HEK293T (cell line): ENCODE measurements at places on chromosomes 7 and 10.

DNA sequence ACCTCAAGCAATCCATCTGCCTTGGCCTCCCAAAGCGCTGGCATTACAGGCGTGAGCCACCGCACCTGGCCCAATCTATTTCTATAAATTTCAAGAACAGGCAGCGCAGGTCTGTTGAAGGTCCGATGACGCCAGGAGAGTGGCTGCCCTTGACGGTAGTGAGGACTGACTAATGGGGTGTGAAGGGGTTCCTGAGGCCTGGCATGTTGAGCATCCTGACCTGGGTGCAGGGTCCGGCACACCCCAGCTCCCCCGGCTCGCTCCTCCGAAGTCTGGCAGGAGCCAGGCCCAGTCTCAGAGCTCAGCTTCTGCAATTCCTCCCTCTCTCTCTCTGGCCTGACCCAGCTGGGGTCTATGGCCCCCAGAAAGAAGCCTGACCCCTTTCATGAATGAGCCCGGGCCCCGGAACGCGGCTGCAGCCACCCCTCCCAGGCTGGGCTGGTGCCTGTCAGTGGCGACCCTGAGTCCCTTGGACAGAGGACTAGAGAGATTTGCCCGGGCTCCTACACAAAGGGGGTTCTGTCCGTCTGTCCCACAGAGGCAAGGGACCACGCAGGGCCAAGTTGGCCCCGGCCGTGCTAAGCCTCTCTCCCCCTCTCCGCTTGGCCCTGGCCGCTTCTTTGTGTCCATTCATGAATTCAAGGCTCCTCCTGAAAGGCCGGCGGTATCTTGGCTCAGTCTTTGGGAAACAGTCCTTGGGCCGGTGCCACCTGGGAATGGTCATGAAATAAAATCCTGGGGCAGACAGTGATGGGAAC is 18.8 kb downstream of the MMD2 start:
- DNase-seq, result no peak

DNA sequence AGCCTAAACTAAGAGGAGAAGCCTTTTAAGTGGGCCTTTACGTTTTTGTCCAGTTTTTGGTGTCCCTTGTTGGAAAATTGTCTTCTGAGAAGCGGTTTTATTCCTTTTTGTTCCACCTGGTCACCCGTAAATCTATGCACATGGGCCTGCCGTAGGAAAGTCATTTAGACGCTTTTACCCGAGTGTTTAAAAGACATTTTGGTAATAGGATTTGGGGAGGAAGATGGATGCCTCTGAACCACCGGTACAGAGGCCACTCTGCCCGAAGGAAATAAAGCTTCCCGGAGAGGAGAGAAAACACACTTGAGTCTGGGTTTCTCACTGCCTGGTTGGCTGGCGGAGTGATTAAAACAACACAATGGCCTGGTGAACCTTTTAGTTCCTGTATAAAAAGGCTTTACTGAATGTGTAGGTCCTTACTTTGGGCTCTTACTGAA is 760 bp downstream of the THNSL1 start:
- peak; percentile 16 for DNase-seq

- peak; percentile 56 for DNase-seq
Observed at GRCh38 chr10:11515596-11516430, 95.6 kb downstream of the USP6NL start.

GRCh38 chr7:84336303-84336702 is 141.7 kb upstream of the SEMA3A start:
- no peak for DNase-seq

DNA sequence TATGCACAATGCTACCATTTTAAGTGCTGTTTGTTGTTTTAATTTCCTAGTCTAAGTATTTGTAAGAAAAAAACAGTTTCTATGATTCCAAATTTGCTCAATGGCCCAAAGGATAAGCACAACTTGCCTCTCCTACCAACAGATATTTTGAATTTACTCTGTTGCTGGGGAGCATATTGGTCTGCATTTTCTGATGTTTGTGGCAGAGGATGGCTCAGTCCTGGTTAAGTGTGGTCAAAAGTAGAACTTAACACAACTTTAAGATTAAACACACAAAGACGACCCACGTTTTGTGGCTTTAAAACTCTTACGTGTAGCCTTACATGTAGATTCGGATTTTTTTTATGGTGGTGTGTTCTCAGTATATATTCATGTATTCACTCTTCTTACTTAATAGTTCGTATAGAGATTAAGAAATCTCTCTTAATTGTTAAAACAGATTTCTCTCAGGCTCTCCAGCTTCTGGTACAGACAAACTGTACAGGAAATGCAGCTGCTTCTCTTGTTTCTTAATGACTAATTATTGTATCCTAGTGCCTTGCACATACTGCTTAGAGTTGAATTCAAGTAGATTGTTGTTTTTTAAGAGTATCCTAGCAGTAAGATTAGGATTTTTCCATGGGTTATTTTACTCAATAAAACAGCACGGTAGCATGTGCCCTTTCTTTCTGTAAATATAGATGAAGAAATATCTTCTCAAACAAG is 86.2 kb downstream of the GPR85 start:
- DNase-seq, result no peak

GRCh38 chr7:27636326-27637006 is 26.2 kb downstream of the HIBADH start:
- DNase-seq, result no peak

GRCh38 chr10:129941199-129942018 is 22.7 kb downstream of the EBF3 start:
- DNase-seq, result no peak

GRCh38 chr10:620417-620816 is 69.1 kb downstream of the DIP2C start:
- no peak for DNase-seq

GRCh38 chr7:96596120-96596826 is 113.4 kb downstream of the SEM1 start:
- DNase-seq, result peak; percentile 45

GRCh38 chr10:21888959-21889358 is 114.6 kb downstream of the DNAJC1 start:
- no peak for DNase-seq

- DNase-seq, result no peak
Observed at GRCh38 chr10:92550924-92551323, 23.0 kb downstream of the IDE start.
